NCI-H187 (cell line): ENCODE measurements at places on chromosomes 1 and 21.

- no peak for DNase-seq
These were observed 22.5 kb downstream of the INTS3 start for GRCh38 chr1:153750026-153750995.

GRCh38 chr21:33434770-33435360 lies 31.7 kb downstream of the IFNGR2 start:
- DNase-seq = no peak

- DNase-seq = no peak
These were observed 262.9 kb downstream of the RHOU start for GRCh38 chr1:228998179-228998578.

- no peak for DNase-seq
These were observed 83.4 kb downstream of the FOXD2 start for GRCh38 chr1:47521034-47521881.

GRCh38 chr1:25473653-25474225 lies 43.0 kb downstream of the MACO1 start:
- DNase-seq = no peak

GRCh38 chr1:40646315-40646714 lies 19.2 kb downstream of the RIMS3 start:
- no peak for DNase-seq

DNA sequence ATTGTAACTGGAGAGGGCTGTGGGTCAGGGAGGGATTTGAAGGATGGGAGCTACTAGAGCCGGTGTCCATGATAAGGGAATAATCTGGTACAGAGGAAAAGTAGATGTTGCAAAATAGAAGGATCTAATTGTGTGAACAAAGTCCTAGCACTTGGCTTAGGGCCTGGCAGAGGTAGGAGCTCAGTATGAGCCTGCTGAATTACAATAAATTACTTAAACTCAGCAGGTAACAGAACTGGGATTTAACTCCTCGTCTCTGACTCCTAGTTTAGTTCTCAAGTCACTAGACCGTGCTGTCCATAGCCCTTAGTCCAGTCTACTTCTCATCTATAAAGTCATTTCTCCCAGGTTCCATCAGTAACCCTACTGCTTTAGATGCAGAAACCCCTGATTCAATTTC lies 120.2 kb downstream of the LRRC53 start:
- DNase-seq = no peak

DNA sequence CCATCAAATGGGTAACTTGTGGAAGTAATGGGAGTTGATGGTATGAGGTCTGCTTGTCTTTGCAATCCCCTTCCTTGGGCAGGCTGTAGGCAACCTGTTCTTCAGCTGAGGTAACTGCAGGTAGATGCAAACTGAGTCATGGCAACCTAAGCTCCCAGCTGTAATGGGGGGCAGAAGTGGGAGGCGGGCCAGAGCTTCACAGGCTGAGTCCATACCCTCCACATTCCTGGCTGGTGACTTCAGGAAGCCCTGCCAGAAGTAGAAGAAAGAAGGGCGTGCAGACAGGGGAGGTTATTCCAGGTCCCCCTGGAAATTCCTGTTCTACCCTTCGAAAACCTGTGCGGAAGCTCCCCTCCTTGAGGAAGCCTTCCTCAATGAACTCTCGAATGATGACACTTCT lies 44.9 kb downstream of the ARHGEF11 start:
- DNase-seq = no peak

DNA sequence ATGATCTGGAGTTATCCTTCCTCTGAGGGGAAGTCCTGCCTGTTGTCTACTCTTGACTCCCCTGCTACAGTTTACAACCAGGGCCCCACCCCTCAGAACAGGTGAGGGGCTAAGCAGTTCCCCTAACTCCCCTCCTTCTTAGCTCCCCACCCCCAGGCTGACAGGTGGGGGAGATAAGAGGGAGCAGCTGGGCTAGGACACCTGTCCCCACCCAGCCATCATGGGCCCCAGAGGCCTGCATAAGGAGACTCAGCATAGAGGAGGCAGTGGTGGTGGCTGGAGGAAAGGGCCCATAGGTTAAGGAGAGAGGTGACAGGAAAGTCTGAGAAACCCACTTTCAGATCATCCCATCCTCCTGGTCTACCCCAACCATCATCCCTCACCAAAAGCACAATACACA lies 6.8 kb downstream of the MEF2D start:
- no peak for DNase-seq

DNA sequence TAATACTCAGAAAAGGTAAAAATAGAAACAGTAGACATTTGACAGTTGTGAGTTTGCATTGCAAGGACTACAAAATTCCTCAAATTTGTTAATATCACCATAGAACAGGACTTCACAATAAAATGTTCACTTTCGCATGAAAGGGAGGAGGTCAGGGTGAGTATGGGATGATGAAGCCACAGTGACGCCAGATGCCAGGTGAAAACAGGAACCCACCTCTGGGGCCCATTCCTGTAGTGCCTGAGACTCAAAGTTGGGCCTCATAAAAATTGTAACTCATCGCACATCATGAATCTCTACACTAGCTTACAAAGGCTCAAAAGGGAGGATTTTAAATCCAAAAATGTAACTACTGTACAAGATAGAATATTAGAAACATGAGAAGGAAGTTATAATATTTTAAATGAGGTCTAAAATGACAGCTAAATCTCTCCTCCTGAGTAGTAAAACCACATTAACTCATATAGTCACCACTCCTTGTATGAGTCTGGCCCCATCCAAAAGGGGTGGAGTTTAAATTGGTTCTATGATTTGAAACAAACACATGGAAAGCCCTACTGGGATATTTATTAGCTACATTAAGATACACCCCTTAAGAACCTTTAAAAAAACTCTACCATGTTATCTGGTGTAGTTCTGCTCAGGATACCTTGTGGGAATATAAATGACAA lies 93.7 kb downstream of the ETS2 start:
- no peak for DNase-seq

- no peak for DNase-seq
These were observed 3.0 kb downstream of the PRKCZ start for GRCh38 chr1:2053217-2053616.

DNA sequence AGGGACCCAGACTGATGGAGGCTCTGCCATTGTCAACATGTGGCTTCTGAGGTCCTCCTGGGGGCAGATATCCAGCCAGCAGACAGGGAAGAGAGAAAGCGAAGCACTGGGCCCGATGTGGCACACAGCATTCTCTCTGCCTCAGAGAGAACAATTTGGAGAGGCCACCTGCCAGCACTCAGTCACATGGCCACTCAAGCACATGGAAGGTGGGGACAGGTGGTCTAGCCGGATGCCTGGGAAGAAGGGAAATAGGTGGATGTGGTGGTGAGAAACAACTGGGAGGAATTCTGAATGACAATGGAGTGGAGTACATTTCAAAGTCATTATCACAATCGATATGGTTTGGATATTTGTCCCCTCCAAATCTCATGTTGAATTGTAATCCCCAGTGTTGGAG lies 109.0 kb downstream of the UBE2U start:
- DNase-seq = no peak

- DNase-seq = no peak
These were observed 137.9 kb downstream of the SLC45A1 start for GRCh38 chr1:8455700-8456307.

DNA sequence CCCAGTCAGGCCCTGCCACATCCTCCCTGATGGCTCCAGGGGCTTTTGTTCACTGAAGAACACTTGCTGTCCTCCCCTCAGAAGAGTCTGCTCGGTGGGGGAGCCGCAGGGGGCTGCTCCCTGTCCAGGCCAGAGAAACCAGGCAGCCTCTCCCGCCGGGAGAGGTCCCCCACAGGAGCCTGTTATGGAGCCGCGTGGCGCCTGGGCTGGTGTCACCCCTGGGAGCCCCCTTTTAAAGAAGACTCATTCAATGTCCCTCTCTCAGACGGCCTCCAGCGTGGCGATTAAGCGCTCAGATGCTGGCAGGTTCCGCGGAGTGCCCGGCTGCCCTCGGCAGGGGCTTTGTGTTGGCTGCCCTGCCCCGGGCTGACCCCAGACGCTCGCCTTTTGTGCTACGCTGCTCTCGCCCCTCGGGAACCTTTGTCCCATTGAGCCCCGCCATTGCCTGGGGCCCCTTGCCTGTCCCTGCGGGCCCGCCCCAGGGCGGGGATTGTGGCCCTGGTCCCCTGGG lies 43.1 kb downstream of the SKI start:
- no peak for DNase-seq

- DNase-seq = no peak
These were observed 23.4 kb downstream of the NFASC start for GRCh38 chr1:204894031-204894430.

DNA sequence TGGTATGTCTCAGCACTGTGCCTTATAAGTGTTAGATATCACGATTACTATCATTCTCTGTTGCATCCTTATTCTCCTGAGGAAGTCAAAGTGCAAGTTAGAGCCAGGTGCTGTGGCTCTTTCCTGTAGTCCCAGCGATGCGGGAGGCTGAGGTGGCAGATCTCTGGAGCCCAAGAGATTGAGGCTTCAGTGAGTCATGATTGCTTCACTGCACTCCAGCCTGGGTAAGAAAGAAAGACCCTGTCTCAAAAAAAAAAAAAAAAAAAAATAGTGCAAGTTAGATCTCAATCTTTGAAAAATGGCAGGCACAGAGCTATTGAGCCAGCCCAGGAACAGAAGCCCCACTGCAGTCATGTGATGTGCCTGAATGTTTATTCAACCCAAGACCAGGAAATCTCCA lies 147.8 kb upstream of the POGK start:
- no peak for DNase-seq

DNA sequence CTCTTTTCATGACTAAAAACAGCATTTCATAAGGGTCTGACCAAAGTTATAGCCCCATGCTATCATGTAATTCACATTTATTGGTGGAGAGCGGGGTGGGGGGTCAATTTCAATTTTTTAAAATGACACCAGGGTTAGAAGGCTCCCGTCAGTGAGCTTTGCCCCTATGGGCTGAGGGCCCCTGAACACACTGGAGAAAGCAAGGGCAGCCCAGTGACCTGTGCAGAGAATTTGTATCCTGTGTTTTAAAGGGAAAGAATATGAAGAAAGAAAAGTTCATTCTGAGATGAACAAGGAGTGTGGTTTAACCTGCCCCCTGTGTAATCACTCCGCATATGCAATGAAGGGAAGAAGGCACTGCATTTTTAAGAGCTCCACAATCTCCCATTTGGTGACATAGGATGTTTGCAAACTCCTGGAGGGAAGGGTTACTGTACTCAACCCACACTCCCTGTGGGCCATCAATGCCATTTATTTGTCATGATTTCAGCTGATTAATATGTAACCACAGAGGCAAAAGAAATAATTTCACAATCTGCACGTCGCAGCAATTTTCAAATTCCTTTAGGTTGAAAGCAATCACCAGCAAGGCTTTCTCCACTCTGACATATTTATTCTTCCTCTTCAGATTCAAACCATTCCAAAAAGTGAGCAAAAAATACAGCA lies 95.6 kb downstream of the ZNF281 start:
- DNase-seq = no peak

DNA sequence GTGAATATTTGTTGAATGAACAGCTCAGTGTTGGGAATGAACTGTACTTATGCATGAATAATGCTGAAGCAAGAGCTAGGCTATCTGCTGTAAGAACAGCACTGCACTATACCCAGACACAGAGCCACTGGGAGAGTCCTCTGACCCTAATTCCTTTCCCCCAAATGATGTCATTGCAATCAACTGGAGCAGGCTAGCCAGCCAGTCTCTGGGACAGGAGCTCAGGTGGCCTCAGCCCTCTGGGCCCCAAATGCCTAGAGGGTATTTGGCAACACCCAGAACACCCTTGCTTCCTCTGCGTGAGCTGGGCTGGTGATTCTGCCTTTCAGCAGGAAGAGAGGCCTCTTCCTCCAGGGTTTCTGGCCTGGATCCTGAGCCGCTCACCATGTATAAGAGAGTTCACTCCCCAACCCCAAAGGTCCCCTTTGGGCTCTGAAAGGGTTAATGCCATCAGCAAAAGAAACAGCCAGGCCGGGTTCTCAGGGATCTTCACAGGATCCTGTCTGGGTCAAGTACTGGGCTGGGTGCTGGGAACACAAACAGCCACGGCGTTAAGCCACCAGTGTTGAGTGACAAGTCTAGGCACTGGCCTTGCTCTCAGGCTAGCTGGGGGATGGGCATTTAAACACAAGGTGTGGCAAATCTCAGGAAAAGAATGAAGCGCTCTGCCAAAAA lies 3.7 kb upstream of the PADI4 start:
- DNase-seq = no peak

DNA sequence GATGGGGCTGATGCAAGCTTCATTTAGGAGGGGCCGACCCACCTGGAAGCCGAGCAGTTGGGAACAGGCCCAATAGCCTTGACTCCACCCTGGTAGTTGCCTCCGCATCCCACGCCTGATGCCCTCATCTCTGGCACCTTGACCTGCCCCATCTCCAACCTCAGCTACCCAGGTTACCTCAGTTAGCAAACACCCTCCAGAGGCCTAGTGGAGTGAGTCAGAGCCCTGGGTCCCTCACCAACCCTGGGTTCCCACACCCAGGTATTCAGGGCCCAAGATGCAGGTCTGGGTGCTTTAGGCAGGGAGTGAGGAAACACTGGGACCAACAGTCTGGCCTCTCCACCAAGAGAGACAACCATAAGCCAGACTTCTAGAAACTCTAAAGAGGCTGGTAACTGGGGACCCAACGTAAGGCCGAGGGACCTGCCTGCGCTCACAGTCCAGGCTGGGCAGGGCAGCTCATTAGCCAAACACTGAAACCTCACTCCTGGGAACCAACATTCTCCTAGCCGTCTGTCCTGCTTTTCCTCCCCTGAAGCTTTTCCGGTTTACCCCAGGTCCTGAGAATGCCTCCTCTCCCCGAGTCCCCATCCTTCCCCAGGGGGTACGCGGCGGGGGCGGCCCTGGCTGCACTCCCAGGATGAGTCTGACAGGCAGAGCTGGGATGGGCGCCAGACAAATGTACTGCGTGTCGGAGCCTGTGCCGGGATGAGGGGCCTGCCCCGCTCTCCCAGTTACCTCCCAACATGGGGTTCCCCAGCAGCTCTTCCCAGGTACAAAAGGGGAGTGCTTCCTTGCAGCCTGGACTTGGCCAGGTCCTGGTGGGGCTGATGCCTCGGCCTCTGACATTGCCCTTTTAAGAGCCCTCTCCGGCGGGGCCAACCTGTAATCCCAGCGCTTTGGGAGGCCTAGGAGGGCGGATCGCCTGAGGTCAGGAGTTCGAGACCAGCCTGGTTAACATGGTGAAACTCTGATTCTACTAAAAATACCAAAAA lies 8.9 kb upstream of the CELSR2 start:
- DNase-seq = no peak

DNA sequence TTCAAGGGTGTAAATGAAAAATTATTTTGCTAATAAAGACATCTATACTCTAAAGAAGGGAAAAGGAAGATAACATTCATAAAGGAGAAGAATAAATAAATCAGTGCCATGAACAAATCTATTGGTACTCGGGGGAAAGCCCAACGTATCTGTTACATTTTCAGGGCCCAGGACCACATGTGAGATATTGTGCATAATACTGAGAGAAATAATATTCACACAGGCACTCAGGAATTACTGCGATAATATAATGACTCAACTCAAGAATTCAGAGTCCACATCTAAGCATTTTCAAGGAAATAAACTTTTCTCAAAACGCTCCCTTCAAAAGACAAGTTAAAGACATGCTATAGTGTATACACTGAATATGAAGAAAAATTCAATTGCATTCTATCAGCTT lies 108.8 kb downstream of the SMYD2 start:
- DNase-seq = no peak

GRCh38 chr21:43585924-43586413 lies 73.3 kb downstream of the HSF2BP start:
- no peak for DNase-seq
